WERI-Rb-1 (cell line): ENCODE measurements at places on chromosomes 1 and 21.

DNA sequence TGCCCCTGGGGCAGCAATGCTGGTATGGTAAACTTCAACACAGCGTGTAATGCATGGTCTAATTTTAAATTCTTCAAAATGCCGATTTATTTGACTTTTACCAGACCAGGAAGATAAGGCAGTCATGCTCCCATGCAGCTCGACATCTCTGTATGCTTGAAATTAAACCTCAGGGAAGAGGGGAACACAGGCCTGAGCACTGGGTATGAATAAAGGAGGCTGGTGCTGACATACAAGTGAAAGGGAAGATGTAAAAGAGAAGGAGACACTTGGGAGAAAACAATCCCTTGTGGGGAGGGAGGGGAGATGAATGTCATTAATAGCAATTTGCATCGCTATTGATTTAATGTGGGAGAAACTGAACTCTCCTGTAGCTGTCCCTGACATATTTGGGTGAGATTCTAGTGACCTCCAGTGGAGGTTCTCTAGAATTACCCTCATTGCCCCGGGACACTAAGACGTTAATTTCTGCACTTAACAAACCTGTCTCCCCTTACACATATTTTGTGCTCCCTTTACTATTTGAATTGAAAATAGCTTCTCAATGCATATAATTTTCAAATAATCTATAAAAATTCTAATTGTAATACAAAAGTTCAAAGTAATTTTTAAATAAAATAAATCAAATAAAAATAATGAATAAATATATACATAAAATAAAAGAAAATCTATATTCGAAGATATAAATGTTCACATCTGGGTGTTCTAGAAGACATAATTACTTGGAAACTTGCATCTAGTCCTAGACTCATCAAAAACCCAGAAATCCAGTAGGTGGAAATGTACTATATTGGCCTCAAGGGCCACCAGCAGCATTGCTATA lies 283.1 kb downstream of the LMX1A start:
- DNase-seq, result peak; percentile 23

GRCh38 chr1:3452866-3453175 lies 1.6 kb upstream of the ARHGEF16 start:
- DNase-seq, result no peak

DNA sequence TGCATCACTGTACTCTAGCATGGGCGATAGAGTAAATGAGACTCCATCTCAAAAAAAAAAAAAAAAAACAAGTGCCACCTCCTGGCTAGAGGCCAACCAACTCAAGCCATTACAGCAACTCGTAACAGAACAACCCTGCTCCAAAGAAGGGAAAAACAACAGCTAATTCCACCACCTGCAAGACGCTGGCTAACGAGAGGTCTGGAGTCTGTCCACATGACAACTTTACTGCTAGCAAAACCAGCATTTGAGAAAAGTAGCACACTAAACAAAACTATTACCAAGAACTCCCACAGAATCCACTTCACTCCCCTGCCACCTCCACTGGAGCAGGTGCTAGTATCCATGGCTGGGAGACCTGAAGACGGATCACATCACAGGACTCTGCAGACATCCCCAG lies 24.1 kb upstream of the EGLN1 start:
- no peak for DNase-seq

GRCh38 chr1:1631782-1632420 lies at the start of gene MMP23B:
MMP23B (plus strand) TSS chr1:1632173; CDS start chr1:1632219, 46 bp downstream.
- DNase-seq, result no peak

DNA sequence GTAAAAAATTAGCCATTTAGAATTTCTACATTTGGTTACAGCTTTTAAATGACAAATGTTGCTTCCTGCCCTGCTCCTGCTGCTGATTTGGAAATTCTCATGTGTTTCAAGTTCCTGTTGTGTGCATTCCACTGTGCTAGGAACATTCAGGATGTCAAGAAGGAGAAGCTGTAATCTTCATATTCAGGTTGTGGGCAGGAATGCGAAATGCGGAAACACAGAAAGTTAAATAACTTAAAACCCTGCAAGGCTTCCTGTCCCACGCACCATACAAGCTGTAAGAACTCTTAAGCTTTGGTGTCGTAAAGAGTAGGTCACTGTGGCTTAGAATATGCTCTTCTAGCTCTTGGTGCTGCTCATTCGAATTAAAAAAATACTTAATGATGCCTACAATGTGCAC lies 52.6 kb downstream of the S100B start:
- DNase-seq, result no peak

DNA sequence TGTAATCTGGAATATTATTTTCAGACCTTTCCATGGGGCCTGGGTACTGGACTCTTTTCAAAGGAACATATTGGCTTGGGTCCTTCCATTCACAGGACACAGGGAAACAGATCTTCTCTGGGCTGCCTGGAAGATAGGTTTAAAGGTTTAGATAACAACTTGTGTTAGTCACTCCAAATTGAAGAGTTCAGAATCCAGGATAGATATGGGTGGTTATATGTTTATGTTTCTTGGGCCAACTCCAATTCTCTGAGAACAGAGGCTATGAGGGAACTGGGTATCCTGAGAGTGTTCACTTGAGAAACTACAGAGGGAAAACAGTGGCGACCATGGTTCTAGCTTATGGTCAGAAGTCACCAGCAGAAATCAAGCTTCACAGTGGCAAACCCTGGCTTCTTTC lies 8.7 kb upstream of the PIGM start:
- DNase-seq, result no peak

GRCh38 chr1:18637962-18638834 lies 7.6 kb downstream of the PAX7 start:
- no peak for DNase-seq

GRCh38 chr1:241934201-241934848 lies 23.2 kb upstream of the BECN2 start:
- DNase-seq, result no peak

- DNase-seq, result peak; percentile 94
These were observed 64.0 kb downstream of the SLC19A1 start for GRCh38 chr21:45478115-45478801.

- DNase-seq, result no peak
These were observed 507.2 kb downstream of the LTN1 start for GRCh38 chr21:28485301-28486022.

DNA sequence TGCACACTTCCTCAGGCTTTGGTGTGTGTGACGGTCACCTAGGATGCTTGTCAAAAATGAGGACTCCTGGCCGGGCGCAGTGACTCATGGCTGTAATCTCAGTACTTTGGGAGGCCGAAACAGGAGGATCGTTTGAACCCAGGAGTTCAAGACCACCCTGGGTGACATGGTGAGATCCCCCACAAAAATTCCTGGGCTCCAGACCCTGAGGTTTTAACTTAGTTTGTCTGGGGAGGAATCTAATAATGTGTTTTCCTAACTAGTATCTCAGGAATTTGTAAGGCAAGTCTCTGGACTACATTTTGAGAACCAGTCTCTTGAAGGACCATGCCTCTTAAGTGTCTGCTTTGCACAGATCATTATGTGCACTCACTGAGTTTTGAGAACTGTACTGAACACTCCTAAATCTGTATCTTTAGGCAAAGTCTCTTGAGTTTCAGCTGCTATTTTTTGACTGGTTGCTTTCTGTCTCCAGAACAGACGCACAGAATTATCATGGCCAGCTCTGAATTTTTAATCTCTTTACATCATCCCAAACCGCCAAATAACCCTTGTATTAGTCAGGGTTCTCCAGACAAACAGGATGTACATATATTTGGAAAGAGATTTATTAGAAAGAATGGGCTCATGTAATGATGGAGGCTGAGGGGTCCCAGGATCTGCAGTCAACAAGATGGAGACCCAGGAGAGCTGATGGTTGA lies 45.5 kb upstream of the VANGL1 start:
- DNase-seq, result no peak

DNA sequence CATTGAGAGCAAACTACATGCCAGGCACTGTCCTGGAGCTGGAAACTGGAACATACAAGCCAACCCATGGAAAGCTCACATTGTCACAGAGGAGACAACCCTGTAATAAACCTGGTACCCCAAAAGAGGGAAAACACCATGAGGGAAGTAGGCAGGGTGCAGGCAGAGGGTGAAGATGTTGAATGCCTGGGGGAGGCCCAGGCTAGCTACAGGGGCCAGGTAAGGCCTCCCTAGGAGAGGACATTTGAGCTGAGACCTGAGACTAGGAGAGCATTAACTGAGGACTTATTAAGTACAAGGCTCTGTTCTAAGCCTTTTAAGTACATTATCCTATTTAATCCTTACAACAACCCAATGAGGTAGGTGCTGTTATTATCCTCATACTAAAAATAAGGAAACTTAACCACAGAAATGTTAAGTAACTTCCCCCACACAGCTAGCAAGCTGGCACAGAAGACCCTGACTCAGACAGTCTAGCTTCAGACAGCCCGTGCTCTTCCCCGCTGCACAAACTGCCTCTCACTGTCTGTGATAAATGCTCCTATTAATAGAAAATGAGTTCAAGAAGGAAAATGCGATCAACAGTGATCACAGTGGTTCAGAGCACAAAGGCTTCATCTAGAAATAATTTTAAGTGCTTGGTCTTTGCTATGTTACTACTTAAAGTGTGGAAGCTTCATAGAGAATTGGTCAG lies 41.8 kb downstream of the ZNF281 start:
- peak; percentile 60 for DNase-seq

- no peak for DNase-seq
These were observed 420.0 kb downstream of the ADGRL2 start for GRCh38 chr1:82220754-82221153.

GRCh38 chr1:160544647-160545046 lies 21.6 kb upstream of the SLAMF6 start:
- no peak for DNase-seq

GRCh38 chr1:58657082-58657481 lies 42.8 kb downstream of the MYSM1 start:
- DNase-seq, result no peak

- no peak for DNase-seq
These were observed 70.6 kb downstream of the ALPL start for GRCh38 chr1:21579791-21580190.

DNA sequence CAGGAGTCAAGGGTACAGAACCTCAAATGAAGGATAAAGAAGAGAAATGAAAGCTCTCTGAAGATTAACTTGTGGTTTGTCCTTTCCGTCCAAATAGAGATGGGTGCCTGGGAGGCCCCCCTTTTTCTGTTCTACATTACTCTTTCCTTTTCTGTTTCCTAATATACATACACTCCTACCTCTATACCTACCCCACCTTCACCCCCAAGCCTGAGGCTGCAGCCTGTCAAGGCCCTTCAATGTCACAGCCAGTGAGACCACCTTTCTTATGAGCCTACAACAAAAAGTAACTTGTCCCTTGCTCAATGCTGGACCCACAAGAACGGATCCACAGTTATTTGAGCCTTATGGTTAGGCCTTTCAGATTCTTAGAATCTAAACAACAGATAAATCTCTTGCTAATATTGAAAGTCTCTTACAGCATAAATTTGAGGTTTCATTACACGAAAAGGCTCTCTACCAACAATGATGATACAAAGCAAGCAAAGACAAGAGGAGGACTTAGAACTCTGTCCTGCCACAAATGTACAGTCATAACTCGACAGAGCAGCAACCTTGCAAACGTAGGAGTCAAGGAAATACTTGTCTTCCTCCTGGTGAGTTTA lies 4.1 kb upstream of the TRAF3IP3 start:
- no peak for DNase-seq

DNA sequence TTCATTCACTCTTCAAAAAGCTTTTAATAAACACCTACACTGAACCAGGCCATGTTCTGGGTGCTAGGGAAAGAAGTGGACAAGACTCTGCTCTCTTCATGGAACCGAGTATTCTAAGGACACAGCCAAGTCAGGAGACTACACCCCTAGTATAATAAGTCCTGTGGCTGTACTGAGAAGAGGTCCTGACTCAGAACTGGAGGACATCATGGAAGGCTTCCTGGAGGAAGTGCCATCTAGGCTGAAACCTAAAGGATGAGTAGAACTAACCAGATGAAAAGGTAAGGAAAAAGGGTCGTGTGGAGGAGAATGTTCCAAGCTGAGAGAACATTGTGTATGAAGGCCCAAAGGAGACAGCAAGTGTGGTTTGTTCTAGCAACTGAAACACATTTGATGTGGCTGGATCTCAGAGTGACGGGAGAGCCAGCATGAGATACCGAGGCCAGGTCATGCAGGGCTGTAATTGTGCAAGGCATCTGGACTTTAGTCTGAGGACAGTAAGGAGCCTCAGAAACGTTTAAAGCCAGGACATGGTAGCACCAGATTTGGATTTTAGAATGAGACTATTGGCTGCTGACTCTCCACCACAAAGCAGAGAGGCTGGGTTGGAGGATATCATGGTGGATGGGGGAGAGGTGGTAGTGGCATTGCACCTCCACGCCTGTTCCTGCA lies 82.5 kb downstream of the LRRN2 start:
- no peak for DNase-seq

- no peak for DNase-seq
These were observed 369 bp upstream of the ZYG11B start for GRCh38 chr1:52725903-52726264.

- peak; percentile 69 for DNase-seq
These were observed 179.2 kb upstream of the LMO4 start for GRCh38 chr1:87149241-87150041.

- no peak for DNase-seq
These were observed 98.6 kb downstream of the ZNF281 start for GRCh38 chr1:200311256-200311655.

DNA sequence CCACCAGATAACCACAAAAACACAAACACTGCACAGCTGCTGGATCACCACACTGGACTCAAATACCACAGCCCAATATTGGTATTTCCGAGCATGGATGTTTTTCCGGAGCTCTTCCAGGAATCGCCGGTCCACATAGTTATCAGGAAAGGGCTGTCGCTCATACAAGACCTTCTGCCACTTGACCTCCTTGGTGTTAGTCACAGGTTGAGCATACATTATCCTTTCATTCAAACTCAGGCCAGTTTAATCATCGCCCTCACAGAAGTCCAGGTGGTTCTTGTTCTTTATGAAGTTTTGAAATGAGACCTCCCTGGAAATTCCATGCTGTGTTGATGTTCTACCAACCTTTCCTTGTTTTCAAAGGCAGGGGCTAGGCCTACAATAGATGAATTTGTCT lies 1.5 kb downstream of the PIGC start:
- no peak for DNase-seq

GRCh38 chr1:194658090-194658439 lies 1471.7 kb upstream of the B3GALT2 start:
- DNase-seq, result no peak

GRCh38 chr21:45876381-45877170 lies 105.0 kb upstream of the COL6A1 start:
- DNase-seq, result no peak

DNA sequence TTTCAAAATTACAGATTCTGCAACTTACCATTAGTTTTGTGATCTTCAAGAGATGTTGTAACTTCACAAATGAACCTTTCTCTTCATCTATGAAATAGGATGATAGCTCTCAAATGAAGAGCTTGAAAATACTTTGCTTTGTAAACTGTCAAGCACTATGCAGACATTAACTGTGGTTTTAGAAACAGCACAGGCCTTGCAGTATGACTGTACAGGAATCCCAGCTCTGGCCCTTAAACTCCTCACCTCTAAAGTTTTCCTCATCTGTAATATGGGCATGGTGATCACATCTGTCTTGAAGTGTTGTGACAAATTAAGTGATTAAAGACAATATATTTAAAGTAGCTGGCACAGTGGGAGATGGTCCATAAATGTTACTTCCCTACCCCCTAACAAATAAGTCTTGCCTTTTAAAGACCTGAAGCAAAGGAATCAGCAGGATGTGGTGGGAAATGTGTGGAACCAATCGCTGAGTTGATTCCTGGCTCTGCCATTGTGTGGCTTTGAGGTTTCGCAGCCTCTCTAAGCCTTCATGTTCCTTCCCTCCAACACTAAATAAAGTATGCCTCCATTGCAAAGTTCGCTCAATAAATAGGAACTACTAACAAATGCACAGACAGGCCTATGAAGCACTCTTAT lies 5.5 kb upstream of the PTP4A2 start:
- DNase-seq, result no peak

- no peak for DNase-seq
These were observed 30.0 kb upstream of the PADI6 start for GRCh38 chr1:17342014-17342441.
